Stimulated activated CD4-positive, alpha-beta T cell treated with anti-CD3 and anti-CD28 coated beads, Interleukin-1b, Interleukin-23, amount 100 ng/mL, for 1 hour (primary cell): ENCODE measurements at places on chromosomes 11 and 22.
A peak's percentile ranks its signal among the peaks of the same experiment; 100 is the strongest.

GRCh38 chr11:122404571-122404970 is 251.0 kb upstream of the UBASH3B start:
- no peak for DNase-seq

- DNase-seq: no peak
These were observed 3.8 kb downstream of the MUC5AC start for GRCh38 chr11:1161410-1162137.

DNA sequence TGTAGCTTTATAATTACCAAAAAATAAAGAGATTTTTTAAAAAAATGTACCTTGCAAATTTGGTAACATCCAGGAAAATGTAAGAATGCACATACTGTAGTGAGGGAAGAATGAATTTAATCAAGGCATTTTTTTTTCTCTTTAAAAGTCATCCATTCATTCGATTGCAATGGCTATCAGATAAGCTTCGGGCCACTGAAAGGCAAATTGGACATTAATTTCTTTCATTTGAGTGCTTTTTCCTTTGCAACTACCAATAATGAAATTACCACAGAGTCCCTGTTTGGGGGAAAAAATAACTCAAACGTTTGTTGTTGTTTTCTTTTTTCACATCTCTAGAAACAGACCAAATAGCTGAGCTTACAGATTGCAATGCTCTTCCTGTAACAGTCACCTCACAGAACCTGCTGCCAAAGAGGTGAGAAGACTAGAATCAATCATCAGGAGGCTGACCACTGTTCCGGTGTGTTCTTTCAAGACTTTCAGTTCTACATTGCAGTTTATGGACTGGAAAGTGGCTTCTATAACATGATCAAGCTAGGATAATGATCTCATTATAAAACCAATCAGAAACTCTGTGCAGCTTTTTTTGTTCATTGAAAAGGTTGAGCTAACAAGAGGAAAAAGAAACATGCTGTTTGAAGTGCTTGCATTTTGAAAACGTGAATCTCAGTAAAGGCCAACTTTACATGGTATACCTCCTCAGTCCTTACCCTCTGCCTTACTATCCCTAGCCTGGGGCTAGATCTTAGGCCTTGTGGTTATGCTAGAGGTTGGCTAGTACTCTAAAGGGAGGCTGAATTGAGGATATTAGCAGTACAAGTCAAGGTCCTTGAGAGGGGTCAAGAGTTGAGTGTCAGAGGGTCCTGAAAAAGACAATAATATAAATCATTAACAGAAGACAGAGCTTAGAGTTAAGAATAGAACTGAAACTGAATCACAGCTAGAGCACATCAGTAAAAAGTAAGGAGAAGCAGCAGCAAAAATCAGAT is 1276.1 kb downstream of the LRRC4C start:
- no peak for DNase-seq

GRCh38 chr11:66082946-66083698 is 13.1 kb downstream of the PACS1 start:
- DNase-seq: no peak

- DNase-seq: no peak
These were observed 9.6 kb downstream of the GNAZ start for GRCh38 chr22:23079814-23080521.

DNA sequence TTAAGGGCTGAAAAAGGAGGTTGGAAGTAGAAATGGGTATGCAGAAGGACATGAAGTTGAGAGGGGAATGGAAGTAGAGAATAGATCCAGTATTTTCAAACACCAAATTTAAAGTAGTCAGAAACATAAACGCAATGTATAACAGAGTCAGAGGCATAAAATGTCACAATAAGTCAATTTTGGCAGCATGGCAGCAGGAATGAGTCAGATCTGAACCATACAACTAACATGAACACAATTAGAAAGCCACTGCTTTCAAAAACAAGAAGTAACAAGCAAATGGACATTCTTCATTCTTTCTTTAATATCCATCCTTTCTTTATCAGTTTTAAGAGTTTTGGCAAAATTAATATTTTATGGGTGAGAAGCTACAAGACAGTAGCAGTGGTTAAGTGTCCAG is 2.5 kb downstream of the CHORDC1 start:
- no peak for DNase-seq

- DNase-seq: no peak
These were observed 3.7 kb upstream of the PGGHG start for GRCh38 chr11:285021-285893.

GRCh38 chr11:109945626-109946321 is 147.4 kb upstream of the ZC3H12C start:
- no peak for DNase-seq

GRCh38 chr22:23431337-23432072 is 148.6 kb downstream of the IGLL1 start:
- DNase-seq: no peak

- DNase-seq: no peak
These were observed 15.3 kb downstream of the PKNOX2 start for GRCh38 chr11:125179895-125180294.

DNA sequence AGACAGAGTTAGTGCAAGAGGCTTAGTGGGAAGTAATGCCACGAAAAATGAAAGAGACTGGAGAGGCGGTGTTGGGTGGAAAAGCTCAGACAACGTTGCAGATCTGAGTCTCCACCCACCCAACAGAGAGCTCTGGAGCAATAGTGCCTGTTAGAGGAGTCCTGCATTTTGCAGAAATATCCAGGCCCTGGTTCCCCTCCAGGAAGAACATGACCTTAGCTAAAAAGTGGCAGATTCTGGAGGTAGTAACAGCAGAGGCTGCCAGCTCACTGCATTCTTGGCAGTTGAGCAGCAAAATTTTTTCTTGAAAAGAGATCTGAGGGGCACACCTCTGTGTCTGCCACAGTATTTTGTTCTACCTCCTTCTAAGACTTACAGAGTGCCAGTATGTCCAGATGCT is 27.7 kb upstream of the BIRC3 start:
- DNase-seq: no peak

GRCh38 chr11:3338569-3339339 is 40.2 kb downstream of the ZNF195 start:
- DNase-seq: no peak

GRCh38 chr11:134244593-134244992 is 8.6 kb downstream of the THYN1 start:
- DNase-seq: no peak

- DNase-seq: no peak
These were observed 11.2 kb upstream of the NAV2 start for GRCh38 chr11:19701421-19701820.

- DNase-seq: no peak
These were observed 48.9 kb upstream of the TBCEL start for GRCh38 chr11:120974965-120975364.

DNA sequence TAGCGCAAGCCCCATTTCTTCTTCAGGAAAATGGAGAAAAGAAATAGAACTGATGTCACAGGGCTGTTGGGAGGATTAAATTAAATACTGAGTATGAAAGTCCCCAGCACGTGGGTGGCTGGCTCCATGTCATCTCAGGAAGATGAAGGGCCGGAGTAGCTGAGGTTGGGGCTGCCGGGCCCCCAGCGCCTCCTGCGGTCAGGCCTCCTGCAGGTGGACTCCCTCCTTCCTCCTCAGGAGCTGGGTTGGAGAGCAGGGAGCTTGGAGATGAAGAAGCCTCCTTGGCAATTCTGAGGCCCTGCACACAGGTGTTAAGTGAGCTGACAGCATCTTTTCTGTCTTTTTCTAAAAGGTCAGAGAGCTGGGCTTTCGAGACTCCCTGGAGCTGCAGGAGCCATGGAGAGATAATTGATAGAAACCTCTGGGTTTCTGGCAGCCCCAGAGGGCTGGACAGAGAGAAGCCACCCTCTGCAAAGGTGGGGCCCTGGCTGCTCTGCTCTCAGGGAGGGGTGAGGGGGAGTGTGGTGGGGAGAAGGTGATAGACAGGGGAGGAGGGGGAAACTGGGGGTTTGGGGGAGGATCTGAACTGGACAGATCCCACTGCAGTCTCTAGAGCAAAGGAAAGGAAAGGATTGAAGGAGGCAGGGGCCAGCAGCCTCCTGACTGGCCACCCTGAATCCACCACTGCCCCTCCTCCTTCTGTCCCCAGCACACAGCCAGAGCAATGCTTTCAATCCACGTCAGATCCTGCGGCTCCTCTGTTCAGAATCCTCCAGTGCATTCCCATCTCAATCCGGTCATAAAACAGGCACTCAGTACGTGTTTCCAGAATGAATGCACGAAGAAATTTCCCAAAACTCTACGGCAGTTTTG is 210.8 kb downstream of the CEP164 start:
- no peak for DNase-seq

DNA sequence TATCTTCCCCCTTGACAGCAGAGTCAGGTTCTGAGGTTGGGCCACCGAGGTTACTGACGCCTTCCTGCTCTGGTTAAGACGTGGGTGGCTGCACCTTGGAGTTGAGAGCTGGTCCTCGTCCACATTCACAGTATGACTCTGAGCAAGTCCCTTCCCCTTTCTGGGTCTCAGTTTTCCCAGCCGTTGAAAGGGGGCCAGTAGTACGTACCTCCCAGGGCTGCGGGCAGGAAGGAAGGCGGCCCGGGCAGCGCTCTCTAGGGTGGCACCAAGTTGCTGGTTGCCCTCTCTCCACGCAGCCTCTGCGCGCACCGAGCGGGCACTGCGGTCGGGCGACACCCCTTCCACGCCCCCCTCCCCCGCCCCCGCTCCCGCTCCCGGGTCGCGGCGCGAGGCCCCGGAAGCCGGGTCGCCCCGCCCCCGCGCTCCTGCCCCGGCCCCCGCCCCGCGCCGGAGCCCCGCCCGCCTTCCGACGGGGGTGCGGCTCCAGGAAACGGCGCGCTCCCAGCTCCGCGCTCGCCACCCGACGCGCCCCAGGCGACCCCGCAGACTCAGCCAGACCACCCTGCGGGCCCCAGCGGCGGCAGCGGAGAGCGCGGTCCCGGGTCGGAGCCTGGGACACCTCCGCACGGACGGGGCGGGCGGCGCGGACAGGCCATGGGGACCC is at the start of gene EHBP1L1:
EHBP1L1 (plus strand) TSS at position 486 of the 664 bp plus-strand sequence. CDS start 250 bp downstream, outside the sequence.
- DNase-seq: peak; percentile 68

GRCh38 chr11:100903284-100903683 is 216.2 kb downstream of the ARHGAP42 start:
- DNase-seq: no peak

DNA sequence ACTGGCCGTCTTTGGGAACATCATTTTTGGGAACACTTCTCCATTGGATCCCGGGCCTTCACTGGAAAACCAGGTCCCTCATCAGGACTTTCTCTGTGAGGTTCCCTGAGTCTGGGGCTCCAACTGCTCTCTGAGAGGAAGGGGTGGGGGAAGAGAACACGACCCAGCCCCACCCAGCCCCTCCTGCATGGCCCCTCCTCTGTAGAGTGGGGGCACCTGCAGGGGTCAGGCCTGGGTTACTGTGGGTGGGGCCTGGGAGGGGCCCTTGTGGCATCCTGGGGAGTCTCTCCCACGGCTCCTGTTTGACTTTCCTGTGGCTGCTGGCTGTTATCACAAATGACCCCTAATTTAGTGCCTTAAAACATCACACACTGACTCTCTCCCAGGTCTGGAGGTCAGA is 36.3 kb downstream of the IGLL5 start:
- DNase-seq: no peak

DNA sequence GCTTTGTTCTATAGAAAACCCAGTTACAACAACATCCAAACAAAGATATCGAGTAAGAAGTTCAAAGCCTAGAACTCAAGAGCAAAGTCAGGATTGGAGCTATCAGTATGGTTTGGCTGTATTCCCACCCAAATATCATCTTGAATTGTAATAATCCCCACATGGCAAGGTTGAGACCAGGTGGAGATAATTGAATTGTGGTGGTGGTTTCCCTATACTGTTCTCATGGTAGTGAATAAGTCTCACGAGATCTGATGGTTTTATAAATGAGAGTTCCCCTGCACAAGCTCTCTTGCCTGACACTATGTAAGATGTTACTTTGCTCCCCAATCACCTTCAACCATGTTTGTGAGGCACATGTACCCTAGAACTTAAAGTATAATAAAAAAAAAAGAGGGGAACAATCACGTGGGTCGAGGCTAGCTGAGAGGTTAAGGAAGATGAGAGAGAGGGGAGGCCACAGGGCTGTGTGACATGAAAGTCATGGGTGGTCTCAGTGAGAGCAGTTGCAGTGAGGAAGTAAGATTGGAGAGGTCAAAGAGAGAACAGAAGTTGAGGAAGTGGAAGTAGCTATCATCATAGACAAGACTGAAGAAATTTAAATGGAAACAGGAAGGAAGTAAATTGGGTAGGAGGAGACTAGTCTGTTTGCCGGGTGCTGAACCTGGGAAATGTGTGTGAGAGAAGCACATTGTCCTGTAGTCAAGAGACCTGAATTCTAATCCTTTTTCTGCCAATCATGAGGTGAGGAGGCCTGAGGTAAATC is 80.1 kb upstream of the CD44 start:
- DNase-seq: no peak

DNA sequence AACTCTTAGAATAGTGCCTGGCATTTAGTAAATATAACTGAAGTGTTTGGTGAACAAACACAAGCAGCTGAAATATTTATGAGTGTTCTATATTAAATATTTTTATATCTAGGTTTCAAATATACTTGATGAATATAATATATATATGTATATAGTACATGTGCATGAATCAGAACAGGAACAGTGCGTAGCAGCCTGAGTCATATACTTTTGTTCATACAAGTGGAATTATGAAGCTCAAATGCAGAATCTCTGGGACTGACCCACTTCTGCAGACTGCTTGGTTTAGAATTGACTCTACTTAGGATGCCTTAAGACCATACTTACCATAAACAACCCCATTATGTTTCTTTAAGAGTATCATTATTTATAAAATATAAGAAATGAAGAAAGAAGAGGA is 997.8 kb upstream of the RAG2 start:
- DNase-seq: no peak

GRCh38 chr11:88100151-88100550 is 75.1 kb downstream of the RAB38 start:
- no peak for DNase-seq

DNA sequence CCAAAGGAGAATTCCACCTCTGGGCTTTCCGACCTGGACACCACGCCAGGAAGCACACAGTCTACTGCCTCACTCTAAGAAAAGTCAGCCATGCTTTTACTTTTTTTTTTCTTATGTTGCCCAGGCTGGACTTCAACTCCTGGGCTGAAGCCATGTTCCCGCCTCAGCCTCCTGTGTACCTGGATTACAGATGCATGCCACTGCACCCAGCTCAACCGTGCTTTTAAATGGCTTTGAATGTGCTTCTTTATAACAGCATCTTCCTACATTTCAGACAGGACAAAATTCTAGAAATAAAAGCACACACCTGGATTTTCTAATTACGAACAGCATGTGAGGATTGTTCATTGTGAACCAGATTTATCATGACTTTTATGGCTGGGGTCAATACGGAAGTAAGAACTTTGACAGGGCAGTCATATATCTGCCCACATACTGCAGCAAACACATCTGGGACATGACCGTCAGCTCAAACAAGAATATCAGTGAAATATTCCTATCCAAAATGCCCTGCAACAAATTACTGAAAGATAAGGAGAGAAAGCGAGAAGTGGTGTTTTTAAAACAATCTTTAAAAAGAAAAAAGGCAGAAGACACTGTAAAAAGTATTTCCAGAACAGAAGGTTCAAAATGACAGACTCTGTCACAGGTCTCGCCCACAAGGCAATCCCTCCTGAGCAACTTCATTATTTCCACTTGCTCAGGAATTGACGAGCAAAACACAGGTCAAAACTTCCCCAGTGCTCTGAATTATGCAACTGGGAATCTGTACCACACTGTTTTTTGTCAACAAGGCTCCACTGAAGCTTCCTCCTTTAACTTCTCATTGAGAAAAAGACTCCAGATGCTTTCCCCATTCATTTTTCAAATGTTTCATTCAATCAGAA is 42.1 kb downstream of the PACSIN2 start:
- DNase-seq: no peak
